ENCODE measurements at places on chromosomes 1 and 21.

DNA sequence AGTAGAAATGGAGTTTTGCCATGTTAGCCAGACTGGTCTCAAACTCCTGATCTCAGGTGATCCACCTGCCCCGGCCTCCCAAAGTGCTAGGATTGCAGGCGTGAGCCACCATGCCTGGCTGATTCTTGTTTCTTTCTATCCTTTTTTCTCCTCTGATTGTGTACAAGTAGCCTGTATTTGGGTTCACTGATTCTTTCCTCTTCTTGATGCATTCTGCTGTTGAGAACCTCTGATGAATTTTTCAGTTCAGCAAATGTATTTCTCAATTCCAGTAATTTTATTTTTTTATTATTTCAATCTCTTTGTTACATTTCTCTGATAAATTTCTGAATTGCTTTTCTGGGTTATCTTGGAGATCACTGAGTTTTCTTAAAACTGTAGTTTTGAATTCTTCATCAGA lies 58.8 kb downstream of the AXDND1 start:
- no peaks in the 10 kb centered on the region for H3K36me3 ChIP-seq
- H3K4me3 ChIP-seq = no peak overlapping the region
- no peak overlapping the region for H3K27ac ChIP-seq
- H3K4me1 ChIP-seq = no peaks in the 10 kb centered on the region
- no peak for DNase-seq

- H3K36me3 ChIP-seq = no peaks in the 10 kb centered on the region
- no peaks in the 10 kb centered on the region for H3K4me1 ChIP-seq
- H3K4me3 ChIP-seq = no peak overlapping the region
These were observed 34.9 kb downstream of the ASH1L start for GRCh38 chr1:155527677-155528076.

- DNase-seq = no peak
- no peaks in the 10 kb centered on the region for H3K27me3 ChIP-seq
- H3K4me3 ChIP-seq = no peak overlapping the region
- no peak overlapping the region for H3K27ac ChIP-seq
- no peaks in the 10 kb centered on the region for H3K4me1 ChIP-seq
These were observed 5.9 kb downstream of the MX1 start for GRCh38 chr21:41431788-41432548.

- H3K4me3 ChIP-seq = no peak overlapping the region
- DNase-seq = no peak
- no peaks in the 10 kb centered on the region for H3K27me3 ChIP-seq
- H3K36me3 ChIP-seq = peaks cover 70% of the 10 kb centered on the region
These were observed 30.7 kb downstream of the ZBTB17 start for GRCh38 chr1:15945011-15945831.

- H3K4me1 ChIP-seq = no peaks in the 10 kb centered on the region
- DNase-seq = no peak
- H3K27me3 ChIP-seq = no peaks in the 10 kb centered on the region
- H3K36me3 ChIP-seq = no peaks in the 10 kb centered on the region
These were observed 128.5 kb downstream of the DNM3 start for GRCh38 chr1:171969813-171970212.

GRCh38 chr1:218463194-218464156 lies 118.3 kb downstream of the TGFB2 start:
- DNase-seq = no peak
- no peak overlapping the region for H3K4me3 ChIP-seq
- H3K27ac ChIP-seq = no peak overlapping the region

- H3K4me3 ChIP-seq = no peak overlapping the region
- DNase-seq = no peak
- H3K4me1 ChIP-seq = no peaks in the 10 kb centered on the region
- H3K27me3 ChIP-seq = no peaks in the 10 kb centered on the region
- H3K27ac ChIP-seq = no peak overlapping the region
- H3K36me3 ChIP-seq = no peaks in the 10 kb centered on the region
These were observed 12.1 kb downstream of the RGS1 start for GRCh38 chr1:192587386-192588266.

- peak; percentile 77 for DNase-seq
- H3K36me3 ChIP-seq = no peaks in the 10 kb centered on the region
- H3K27me3 ChIP-seq = no peaks in the 10 kb centered on the region
- peaks cover 18% of the 10 kb centered on the region for H3K4me1 ChIP-seq
These were observed 48.8 kb upstream of the MAN1A2 start for GRCh38 chr1:117318426-117318825.
